ENCODE measurements at places on chromosomes 16 and 17. TPM values are rescaled to one million over a fixed set of nuclear protein-coding genes. Genes with fewer than 3 reads are reported as not detected.

- DNase-seq, result no peak
Measured at GRCh38 chr16:75733305-75734211, 7.3 kb upstream of the CPHXL start.

SPATA32 gene
- 0.05 TPM for total RNA-seq

TMEM100 gene
- 8.0 TPM for total RNA-seq

GRCh38 chr17:39598047-39598481 is 9.7 kb downstream of the NEUROD2 start:
- no peak for DNase-seq

PHOSPHO1 gene
- not detected for total RNA-seq

DNA sequence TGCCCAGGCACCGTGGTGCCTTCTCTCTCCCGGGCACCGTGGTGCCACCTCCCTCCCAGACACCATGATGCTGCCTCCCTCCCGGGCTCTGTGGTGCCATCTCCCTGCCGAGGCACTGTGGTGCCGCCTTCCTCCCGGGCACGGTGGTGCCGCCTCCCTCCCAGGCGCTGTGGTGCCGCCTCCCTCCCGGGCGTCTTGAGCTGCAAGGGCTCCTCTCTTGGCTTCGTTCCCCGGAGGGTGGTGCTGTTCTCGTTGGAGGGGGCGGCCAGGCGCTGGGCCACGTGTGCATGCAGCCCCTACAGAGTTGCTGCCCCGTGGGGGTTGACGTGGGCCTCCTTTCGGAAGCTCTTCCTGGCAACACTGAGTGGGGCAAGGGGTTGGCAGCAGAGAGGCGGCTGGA is 8.2 kb downstream of the CENPX start:
- no peak for DNase-seq

TBC1D3B gene
- total RNA-seq, result 0.85 TPM

KIF19 gene
- total RNA-seq, result 6.4 TPM

- no peak for DNase-seq
Measured at GRCh38 chr16:81530296-81530721, 85.7 kb downstream of the CMIP start.

DNA sequence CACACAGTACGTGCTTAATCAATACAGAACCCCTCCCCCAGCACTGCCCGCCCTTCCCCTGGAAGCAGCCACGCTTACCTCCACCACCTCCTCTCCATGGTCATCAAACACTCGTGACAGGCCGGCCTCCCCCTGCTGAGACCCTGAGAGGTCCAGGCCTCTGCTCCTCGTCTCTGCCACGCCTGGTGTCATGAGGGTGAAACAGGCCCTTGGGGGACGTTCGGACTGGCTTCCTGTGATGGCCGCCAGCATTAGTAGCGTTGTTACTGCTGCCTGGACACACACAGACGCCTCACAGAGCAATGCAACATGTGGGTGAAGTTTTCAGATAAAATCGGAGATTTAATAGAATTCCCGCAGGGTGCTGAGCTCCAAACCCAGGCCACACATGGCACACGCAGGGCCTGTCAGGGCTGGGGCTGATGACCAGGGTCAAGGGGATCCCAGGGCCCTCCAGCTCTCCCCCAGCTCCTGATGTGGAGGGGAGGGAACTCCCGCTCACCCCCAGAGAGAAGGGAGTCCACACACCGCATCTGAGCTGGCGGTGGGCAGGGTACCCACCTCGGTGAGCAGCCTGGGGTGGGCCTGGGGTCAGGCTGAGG is 15.9 kb upstream of the SLC38A10 start:
- DNase-seq, result no peak
